ENCODE measurements at places on chromosomes 7 and 10.

DNA sequence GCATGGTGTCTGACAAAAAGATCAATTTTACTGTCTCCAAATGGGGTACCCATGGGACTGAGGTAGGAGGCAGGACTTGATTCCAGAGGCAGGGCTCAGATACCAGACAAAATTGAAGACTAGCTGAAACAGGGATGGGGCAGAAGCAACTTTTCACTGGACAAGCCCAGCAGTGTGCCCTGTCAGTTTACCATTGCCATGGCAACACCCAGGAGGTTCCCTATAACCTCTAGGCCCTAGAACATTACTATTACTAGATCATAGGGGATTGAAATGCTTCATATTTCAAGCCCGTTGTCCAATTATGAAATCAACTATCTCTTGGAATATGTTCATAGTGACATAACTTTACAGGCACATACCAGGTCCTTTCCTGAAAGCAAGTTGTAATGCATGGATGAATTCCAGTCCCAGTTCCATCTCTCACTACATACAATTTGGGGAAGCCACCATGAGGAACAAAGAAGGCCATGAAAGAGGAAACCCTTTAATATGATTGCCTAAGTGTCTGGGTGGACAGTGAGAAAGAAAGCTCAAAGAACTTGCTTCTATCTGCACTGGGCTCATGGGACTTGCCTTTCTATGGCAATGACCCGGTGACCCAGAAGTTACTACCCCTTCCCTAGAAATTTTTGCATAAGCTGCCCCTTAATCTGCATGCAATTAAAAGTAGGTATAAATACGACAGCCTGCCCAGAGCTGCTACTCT is 557.9 kb downstream of the KCNMA1 start:
- no peak for DNase-seq

GRCh38 chr10:3769556-3769955 is 15.5 kb downstream of the KLF6 start:
- DNase-seq: no peak

DNA sequence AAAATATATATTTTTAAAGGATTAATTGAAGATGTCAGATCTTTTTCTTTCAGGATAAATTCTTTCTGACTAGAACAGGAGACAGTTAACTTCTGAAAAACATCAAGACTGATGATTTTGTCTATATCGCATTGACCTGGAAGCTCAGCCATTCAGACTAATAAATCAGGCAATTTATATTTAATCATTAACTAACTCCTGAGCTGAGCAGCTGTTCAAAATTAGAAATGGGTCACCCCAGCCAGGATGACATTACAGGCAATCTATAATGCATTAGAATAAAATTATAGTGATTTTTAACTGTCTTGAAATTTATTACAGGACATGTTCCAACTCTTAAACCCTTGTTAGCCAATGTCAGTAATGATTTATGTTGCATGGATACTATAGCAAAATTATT is 139.9 kb downstream of the CDCA7L start:
- no peak for DNase-seq

- DNase-seq: no peak
Measured at GRCh38 chr10:86392723-86393094, 26.1 kb upstream of the GRID1 start.

- DNase-seq: no peak
Measured at GRCh38 chr7:3888096-3888495, 587.0 kb downstream of the SDK1 start.
